ENCODE measurements at places on chromosomes 11 and 22.
A peak's percentile ranks its signal among the peaks of the same experiment; 100 is the strongest.

GRCh38 chr11:8228231-8228630, 35.4 kb downstream of the LMO1 start:
- no peak for DNase-seq

DNA sequence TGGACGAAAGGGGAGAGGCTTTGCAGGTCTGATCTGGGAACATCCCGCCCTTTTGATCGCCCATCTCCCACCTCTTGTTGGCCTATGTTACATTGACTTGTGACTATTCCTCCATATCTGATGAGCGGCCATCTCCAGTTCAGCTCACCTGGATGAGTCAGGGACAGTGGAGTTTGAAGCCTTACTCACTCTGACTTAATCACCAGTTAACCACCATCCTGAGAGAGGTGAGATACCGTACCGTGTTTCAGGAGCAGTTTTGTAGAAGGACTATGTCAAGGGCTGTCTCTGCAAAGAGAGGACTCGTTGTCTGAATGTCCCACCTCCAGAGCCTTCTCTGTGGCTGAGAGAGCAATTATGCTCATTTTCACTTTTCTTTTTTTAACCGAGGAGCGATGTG, 771.7 kb downstream of the NTM start:
- DNase-seq, result no peak

DNA sequence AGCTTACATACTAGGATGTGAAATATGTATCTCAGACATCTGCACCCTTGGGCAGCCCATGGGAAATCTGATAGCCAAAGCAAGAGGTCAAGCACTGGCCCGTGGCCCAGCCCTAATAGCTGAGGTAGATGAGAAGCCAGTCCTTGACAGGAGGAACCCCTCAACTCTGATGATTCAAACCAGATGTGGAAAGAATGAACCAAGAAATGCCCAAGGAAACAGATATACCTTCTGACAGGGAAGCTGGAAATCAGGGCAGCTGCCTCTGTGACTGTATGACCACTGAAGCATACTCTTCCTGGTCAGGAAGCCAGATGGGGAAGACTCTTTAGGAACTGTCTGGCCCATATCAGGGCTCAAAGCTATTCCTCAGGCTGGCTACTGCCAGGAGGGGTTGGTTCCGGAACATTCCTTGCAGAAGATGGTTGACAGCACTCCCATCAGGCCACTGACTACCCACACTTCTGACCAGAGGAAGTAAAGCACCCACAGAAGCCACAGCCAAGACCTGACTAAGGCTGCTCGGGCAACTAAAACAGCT, 124.2 kb downstream of the SWAP70 start:
- no peak for DNase-seq

- no peak for DNase-seq
Observed at GRCh38 chr22:37417677-37418348, 9.5 kb downstream of the ELFN2 start.

- no peak for DNase-seq
Observed at GRCh38 chr11:7353100-7353499, 101.4 kb downstream of the SYT9 start.

DNA sequence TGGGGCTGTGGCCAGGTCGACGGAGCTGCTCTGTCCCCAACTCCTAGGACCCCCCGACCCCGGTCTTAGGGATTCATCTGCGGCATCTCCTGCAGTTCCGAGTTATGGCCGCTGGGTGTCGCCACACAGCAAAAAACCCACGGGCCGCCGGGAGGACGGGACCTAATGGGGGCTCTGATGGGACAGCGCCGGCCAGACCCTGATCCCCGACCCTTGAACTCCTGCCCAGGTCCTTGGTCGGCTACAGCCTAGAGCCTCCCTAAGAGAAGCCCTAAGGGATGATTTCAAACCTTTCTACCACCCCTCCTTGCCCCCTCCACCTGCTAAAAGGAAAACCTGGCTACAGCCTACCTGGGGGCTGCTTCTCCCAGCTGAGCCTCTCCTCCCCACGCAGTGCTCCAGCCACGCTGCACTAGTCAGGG, 30.8 kb upstream of the LRRC10B start:
- DNase-seq, result peak; percentile 61

DNA sequence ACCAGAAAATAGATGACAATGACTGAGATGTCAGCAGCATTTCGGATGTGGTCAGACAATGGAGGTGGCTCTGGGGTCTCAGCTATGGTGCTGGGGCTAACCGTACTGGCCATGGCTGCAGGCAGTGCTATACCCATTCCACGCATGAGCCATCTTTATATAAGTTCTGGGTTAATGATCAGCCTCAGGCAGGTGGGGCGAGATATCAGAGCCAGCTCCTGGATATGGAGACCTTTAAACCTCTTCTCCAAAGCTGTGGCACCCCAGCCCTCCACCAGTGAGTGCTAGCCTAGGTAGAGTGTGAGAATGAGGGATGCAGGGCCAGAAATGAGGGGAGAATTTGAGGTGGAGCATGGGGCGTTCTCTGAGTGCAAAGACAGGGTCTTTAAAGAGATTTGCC, at the start of gene SLC5A4:
SLC5A4 (minus strand) TSS at position 131 of the 400 bp plus-strand sequence; CDS start at position 113, 18 bp downstream.
- no peak for DNase-seq

DNA sequence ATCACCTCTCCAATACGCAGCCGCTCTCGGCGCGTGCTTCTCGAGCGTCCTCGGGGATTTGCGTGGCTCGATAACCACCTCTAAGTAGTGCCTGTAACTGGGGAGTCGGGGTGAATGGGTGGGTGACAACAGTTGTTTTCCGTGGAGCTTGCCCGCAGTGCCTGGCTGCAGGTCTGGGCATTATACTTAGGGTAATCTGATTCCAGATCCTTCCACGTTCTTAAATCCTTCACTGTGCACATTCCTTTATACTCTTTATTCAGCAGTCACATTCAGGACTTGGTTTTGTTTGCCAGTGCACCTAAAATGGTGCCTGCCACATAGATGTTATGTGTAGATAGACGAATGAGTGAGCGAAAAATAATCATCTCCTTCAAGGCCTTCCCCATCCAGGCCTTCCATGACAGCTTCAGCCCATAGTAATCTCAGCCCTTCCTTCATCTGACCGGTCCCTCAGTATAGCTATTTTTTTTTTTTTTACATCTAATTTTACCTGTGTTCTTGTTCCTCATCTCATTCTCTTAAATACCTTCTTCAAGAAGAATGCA, 602 bp downstream of the NAT10 start:
- DNase-seq, result no peak

GRCh38 chr11:19957294-19957943, 202.9 kb downstream of the DBX1 start:
- no peak for DNase-seq

DNA sequence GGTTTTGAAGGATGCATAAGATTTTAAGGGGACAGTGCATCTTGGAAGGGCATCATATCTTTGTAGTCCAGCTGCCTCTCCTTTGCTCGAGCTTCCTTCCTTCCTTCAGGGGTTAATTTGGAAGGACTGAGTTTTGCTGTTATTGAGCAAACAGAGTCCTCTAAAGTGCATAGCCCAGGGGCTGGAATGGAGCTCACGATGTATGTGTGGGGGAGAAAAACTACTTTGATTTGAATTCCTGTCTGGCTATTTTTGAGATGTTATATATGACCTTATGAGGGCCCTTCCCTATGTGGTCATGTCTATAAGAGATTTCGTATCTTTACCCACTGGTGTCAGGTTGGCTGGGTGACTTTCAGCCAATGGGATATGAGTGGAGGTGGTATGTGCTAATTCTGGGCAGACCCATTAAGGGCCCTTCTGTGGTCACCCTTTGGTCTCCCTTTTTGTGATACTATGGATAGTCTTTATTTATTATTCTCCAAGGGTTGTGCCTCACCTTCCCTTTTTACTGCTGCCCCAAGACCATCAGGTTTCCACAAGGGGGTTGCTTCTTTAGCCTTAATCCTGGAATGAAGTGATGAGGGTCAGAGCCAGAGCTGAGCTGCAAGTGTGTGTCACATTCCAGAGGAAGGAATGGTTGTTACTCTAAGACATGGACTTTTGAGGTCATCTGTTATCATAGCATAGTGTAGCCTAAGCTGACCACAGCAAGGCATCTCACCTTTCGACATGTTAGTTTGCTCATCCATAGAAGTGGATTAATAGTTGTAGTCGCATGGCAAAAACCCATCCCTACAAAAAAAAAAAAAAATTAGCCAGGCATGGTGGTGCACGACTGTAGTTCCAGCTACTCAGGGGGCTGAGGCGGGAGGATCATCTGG, 54.6 kb downstream of the LRRC74B start:
- no peak for DNase-seq

DNA sequence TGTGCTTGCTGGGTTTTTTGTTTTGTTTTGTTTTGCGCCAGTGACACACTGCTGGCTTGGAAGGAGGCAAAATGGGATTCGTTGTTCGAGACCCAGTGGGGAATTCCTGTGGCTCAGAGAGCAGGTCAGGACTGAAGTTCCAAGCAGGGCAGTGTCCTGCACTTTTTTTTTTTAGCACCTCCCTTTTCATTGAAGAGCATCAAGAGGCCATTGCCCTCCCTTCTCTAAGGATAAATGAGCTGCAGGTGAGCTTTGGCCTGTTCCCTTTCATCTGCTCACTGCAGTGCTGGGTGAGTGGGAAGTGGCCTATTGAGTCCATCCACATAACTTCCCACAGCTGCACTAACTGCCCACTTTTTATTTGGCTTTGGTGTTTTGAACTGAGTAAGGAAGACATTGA, 87.8 kb downstream of the ARHGAP42 start:
- no peak for DNase-seq

DNA sequence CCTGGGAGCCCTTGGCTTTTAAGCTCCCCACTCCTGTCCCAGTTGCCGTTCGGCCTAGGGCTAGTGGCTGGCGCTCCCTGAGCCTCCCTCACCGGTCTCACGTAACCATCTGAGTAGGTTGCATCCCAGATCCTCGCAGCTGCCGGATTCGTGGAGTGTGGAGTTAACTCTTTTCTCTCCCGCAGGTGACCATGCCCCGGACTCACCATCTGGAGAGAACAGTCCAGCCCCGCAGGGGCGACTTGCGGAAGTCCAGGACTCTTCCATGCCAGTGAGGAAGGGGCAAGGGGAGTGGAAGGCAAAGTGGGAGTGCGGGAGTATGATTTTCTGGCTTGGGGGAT, 902 bp downstream of the MUS81 start:
- DNase-seq, result no peak

DNA sequence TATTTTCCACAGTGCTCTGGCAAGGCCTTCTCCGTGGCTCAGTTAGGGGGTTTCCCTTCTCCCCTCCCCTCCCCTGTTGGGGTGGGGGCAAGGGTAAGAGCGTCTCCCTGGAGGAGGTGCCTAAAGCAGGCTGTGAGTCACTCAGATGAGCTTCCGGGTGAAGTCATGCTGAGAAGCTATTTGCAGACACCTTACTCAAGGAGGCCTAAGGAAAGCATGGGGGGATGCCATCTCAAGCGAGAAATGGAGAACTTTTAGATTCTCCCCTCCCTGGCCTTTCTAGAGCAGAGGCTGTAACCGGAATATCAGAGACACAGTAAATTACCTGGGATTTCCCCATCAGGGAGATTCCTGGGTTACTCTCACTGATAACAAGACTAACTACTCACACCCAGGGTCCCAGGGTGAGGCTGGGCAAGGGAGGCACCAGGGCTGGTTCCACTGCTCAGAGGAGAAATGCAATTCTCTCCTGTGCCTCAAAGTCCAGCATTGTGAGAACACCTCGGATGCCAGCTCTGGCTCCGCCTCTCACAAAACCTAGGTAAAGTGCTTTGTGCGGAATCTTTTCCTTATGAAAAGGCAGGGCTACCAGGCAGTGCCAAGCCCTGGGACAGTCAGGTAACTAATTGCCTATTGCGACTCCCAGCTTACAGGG, 123.6 kb downstream of the ABTB2 start:
- DNase-seq, result peak; percentile 81

- no peak for DNase-seq
Observed at GRCh38 chr22:41600976-41601375, 11.3 kb upstream of the PMM1 start.

- DNase-seq, result no peak
Observed at GRCh38 chr11:116424615-116425261, 348.0 kb downstream of the BUD13 start.

- DNase-seq, result no peak
Observed at GRCh38 chr11:10540546-10540914, 457 bp downstream of the RNF141 start.

GRCh38 chr22:36365020-36365411, 22.8 kb downstream of the MYH9 start:
- DNase-seq, result peak; percentile 91

DNA sequence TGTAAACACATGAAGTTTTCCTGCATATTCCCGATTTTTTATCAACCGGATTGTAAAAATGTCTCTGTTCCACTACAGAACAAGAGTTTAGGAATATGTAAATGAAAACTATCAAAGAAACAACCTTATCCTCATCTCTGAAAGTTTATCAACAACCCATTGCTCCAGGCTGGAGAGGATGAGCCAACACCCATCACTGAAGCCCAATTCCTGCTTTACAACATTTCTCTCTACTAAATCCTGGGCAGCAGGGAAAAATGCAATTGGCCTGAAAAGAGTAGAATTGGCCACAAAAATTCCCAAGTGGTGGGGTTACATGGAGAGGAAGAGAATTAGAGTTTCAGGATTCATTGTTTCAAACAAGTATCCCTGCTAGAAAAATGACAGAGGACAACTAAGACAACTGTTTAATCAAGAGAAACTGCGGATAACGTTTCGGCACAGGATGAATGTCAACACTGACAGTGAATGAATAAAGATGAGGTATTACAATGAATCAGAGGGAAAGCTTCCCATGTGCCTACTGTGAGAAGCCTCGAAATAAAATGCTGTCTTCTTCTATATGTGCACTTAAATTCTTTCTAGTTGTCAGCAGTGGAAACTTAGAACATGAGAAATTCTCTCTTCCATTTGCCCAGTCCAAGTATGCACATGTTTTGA, 317.3 kb upstream of the ANO3 start:
- no peak for DNase-seq

- DNase-seq, result no peak
Observed at GRCh38 chr22:37503183-37503683, 16.0 kb downstream of the CARD10 start.

- DNase-seq, result no peak
Observed at GRCh38 chr11:12100429-12100828, 10.0 kb upstream of the MICAL2 start.

DNA sequence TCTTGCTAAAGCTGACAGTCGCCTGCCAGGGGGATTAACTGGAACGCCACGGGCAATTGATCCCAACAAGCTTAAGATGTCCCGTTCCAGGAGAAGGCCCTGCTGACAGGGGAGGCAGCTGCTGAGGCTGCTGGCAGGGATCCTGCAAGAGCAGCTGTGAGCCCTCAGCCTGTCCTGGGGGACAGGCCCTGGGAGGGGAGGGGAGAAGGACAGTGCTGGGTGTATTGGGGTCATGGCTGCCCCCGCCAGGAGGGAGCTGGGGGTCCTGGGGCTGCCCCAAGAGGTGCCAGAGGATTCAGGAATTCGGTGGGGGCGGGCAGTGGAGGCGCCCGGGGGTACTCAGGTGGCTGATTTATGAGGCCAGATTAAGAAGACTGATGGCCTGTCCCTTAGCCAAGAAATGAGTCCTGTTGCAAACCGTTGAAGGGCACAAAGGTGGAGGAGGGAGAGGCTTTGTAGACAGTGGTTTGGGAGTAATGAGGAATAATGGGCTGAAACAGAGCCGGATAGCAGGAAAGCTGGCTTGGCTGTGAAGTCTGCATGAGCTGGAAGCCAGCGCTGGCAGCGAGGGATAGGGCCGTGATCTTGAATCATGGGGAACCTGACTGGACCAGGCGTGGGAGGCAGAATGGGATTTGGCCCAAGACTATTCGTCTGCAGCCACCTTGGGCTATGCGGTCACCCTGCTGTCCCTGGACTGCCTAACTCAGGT, 133.5 kb downstream of the CACNA1I start:
- DNase-seq, result no peak

- no peak for DNase-seq
Observed at GRCh38 chr11:117279711-117280376, 11.3 kb upstream of the BACE1-AS start.
